Karpas-422 (cell line): ENCODE measurements at places on chromosomes 2 and 18.
A peak's percentile ranks its signal among the peaks of the same experiment; 100 is the strongest.

DNA sequence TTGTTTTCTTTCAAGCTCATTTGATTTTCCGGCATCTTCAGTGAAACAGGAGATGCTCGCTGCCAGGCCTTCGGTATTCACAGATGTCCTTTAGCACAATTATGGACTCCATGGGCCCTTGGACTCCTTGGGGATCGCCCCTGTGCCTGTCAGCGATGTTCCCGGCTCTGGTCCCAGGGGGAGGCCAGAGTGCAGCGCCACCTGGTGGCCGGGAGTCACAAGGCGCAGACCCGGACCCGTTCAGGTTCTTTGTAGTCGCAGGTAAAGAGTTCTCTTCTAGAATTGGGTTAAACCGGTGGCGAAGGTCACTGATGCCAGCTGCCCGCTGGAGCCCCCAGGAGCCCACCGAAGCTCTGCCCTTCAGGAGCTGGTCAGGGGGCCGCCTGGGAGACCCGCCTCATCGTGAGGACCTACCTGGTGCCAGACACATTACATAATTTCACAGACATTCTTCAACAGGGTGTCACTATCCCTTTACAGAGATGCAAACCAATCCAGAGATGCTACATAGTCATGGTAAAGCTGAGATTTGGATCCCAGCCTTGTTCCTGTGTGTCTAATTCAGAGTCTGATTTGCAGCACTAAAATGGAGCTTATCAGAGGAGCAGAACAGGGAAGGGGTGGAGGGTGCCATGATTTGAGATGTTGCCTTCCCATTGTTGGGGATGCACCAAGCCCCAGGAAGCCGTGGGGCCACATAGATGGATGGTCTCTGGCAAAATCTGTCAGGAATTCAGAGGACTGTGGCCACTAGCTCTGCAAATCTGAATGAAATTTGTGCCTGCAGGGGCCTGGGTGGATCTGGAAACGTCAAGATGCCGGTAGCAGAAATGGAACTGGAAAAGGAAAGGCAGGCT is 6.0 kb upstream of the INPP5D start:
- no peak overlapping the region for H3K27ac ChIP-seq
- no peaks in the 10 kb centered on the region for H3K36me3 ChIP-seq
- H3K4me3 ChIP-seq, result peak overlapping the region; percentile 19; the same call in 1 of the 2 replicates

DNA sequence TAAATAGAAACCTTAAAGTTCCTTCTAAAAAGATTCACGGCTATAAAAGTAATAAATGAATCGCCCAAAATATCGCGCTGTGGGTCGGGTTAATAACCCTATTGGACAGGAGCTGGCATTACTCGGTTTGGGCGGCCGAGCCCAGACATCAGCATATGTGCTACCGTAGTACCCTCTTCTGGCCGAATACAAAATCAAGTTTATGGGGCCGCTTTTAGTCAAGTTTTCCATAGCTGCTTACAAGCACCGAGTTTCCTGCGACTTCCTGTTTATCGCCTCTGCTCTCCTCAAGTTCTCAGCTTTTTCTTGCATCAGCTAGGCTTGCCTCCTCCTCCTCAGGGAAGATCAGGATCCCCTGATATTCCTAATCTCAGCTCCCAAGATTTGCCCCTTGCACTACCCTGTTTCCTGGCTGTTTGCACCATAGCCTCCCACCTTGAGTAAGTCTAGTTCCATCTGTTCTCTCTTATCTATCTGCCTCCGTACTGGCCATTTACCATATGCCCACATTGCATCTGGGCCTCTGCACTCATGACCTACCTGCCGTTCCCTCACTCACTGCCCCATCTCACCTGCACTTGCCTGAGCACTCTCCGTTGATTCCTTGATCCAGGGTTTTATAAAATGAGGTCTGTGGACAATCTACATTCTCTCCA is 56.1 kb downstream of the SLC35F5 start:
- peaks cover 9% of the 10 kb centered on the region for H3K4me1 ChIP-seq
- no peaks in the 10 kb centered on the region for H3K27me3 ChIP-seq
- peak overlapping the region; percentile 39 for H3K4me3 ChIP-seq
- peak; percentile 94 for DNase-seq
- no peaks in the 10 kb centered on the region for H3K36me3 ChIP-seq

DNA sequence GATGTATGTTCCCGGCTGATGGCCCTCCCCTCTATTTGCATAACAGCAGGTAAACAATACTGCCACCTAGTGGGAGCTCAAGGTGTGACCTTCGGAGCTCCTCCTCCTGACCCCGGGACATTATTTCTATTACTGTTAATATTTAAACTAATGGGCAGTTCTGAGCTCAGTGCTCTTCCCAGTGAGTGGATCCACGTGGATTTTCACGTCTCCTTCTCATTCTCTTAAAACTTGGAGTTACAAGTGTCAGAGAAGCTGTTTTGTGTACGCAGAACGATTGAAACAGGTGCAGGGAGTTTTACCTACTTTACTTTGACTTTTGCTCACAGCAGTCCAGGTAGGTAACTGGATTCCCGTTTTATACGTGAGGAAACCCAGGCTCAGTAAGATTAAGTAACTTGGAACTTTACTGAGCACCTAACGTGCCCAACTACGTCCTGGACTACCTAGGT is 127.3 kb downstream of the PRKCE start:
- peak overlapping the region; percentile 90; the same call in 1 of the 2 replicates for H3K27ac ChIP-seq
- peaks cover 85% of the 10 kb centered on the region for H3K4me1 ChIP-seq
- DNase-seq, result peak; percentile 87
- no peak overlapping the region for H3K4me3 ChIP-seq
- H3K36me3 ChIP-seq, result 0 out of 2 replicates have a peak, but pooled peaks cover 10% of the 10 kb centered on the region
- no peaks in the 10 kb centered on the region for H3K27me3 ChIP-seq

GRCh38 chr2:84631047-84631446 is 114.7 kb downstream of the DNAH6 start:
- no peak overlapping the region for H3K27ac ChIP-seq
- H3K36me3 ChIP-seq, result no peaks in the 10 kb centered on the region
- H3K4me3 ChIP-seq, result no peak overlapping the region
- no peaks in the 10 kb centered on the region for H3K27me3 ChIP-seq
- DNase-seq, result peak; percentile 75

- H3K4me1 ChIP-seq, result no peaks in the 10 kb centered on the region
- H3K4me3 ChIP-seq, result no peak overlapping the region
- no peak for DNase-seq
These were observed 246.0 kb upstream of the CXCR4 start for GRCh38 chr2:136363900-136364299.

- no peak overlapping the region for H3K27ac ChIP-seq
- no peaks in the 10 kb centered on the region for H3K27me3 ChIP-seq
- H3K4me1 ChIP-seq, result no peaks in the 10 kb centered on the region
- DNase-seq, result no peak
- no peaks in the 10 kb centered on the region for H3K36me3 ChIP-seq
These were observed 211.9 kb downstream of the HRH4 start for GRCh38 chr18:24672165-24672941.

- no peak for DNase-seq
- H3K27me3 ChIP-seq, result no peaks in the 10 kb centered on the region
- H3K36me3 ChIP-seq, result no peaks in the 10 kb centered on the region
- H3K4me3 ChIP-seq, result no peak overlapping the region
These were observed 3.7 kb upstream of the EVX2 start for GRCh38 chr2:176087330-176088047.

DNA sequence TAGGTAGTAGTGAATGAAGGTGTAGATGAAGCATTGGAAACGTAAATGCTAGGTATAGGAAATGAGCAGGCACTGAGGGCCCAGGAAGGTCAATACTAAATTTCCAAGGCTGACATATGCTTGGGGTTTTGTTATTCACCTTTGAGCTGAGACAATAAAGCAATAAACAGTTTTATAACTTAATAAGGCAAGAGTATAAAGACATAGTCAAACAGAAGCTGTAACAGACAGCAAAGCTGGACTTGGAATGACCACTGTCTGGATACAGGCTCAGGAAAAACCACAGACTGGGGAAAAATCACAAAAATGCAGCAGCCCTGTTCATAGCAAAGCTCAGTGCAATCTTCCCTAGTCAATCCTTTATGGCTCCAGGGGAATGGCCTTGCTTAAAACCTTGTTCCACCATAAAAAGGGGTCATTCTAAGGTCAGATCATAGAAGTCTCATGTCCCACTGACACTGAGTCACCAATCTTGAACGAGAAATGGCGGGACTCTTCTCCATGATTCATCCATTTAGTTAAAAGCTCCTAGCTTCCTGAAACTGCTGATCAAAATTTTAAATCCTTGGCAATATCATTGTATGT is 493.3 kb downstream of the CMPK2 start:
- DNase-seq, result no peak
- no peaks in the 10 kb centered on the region for H3K36me3 ChIP-seq
- no peaks in the 10 kb centered on the region for H3K27me3 ChIP-seq
- H3K4me3 ChIP-seq, result no peak overlapping the region

DNA sequence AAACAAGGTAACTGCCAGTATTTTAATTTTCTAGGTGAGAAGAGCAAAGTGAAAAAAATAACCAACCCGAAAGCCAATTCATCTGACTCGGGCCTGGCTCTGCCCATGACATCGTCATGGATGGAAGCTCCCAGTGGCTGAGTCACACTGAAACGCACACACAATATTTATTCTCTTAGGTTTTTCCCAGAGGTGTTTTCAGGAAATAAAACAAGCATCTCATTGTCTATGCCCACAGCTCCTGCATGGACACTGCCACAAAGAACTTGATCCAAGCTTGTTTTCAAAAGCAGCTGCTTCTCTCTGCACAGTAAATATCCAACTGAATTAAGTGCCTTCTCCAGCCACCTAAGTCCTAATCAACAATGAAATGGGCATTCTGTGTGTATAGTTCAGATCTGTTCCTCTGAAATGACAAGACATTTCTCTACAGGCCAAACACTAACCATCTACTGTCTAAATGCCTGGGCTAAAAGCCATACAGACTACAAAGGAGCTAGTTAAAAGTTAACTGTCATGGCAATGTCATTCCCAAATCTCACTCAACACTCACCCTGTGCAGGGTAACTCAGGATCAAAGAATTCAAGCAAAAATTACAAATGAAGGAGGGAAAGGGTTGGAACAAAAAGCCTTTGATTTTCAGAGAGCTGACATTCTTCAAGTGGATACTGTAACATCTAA is 62.9 kb downstream of the RPL31 start:
- H3K36me3 ChIP-seq, result no peaks in the 10 kb centered on the region
- no peak for DNase-seq
- no peaks in the 10 kb centered on the region for H3K27me3 ChIP-seq
- H3K4me1 ChIP-seq, result no peaks in the 10 kb centered on the region
- H3K27ac ChIP-seq, result no peak overlapping the region

GRCh38 chr18:36187193-36187825 is at the start of gene MOCOS:
Gene MOCOS, plus strand, starts transcription at chr18:36187497. Its CDS starts 43 bp downstream, at chr18:36187540.
- no peaks in the 10 kb centered on the region for H3K27me3 ChIP-seq
- no peaks in the 10 kb centered on the region for H3K36me3 ChIP-seq
- H3K4me1 ChIP-seq, result peaks cover 18% of the 10 kb centered on the region
- no peak for DNase-seq

DNA sequence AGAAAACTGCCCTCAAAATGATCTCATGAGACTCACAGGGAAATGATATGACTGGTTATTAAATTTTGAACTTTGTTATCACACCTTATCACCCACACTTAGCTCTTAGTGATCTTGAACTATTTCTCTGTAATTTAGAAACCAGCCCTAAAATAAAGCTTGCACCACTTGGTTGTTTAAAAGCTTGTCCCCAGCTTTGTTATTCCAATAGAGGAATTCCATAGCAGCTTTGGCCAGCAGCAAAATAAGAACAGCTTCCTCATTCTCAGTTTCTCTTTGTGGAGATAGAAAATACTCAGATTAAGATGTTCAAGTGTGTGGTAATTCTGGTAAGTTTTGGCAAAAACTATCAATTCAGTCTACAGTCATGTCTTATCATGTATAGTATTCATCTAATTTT is 54.4 kb upstream of the CCDC68 start:
- H3K4me1 ChIP-seq, result no peaks in the 10 kb centered on the region
- no peaks in the 10 kb centered on the region for H3K27me3 ChIP-seq
- DNase-seq, result no peak
- H3K36me3 ChIP-seq, result no peaks in the 10 kb centered on the region
- H3K27ac ChIP-seq, result no peak overlapping the region

- H3K4me1 ChIP-seq, result no peaks in the 10 kb centered on the region
- DNase-seq, result no peak
- H3K27me3 ChIP-seq, result no peaks in the 10 kb centered on the region
- no peak overlapping the region for H3K4me3 ChIP-seq
These were observed 49.0 kb upstream of the ATIC start for GRCh38 chr2:215262741-215263362.

DNA sequence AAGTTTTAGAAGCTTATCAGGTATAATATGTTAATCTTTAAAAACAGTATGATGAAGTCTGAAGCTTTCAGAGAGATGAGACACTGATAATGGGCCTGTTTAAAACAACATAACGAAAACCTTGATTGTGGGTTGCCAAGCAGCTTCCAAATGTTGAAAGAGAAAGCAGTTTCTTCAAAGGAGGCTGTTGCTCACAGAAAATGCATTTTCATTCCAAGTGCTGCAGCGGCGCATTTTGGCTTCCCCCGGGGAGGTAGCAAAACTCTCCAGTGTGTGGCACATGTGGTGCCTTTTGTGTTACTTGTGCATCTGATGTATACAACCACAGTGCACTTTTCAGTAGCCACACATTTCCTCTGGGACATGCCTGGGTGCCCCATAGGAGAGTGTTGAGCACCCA is 66.1 kb downstream of the TMEFF2 start:
- no peak overlapping the region for H3K27ac ChIP-seq
- no peak overlapping the region for H3K4me3 ChIP-seq
- no peaks in the 10 kb centered on the region for H3K4me1 ChIP-seq

DNA sequence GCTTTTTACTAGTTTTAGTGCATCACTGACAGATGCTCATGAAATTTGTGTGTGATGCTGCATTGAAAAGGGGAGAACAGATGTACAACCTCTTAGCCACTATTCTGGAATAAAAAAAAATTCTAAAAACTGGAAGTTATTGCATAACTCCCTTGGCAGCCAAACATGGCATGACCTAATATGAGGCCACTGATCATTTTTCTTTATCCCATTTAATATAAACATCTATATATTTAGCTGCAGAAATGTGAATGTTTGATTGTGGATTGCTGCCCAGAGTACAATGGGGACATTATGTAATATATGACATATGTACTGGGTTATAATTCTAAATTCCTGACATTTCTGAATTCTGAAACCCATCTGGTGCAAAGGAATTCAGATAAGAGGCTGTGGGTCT is 86.5 kb downstream of the CDCA7 start:
- H3K27me3 ChIP-seq, result no peaks in the 10 kb centered on the region
- H3K4me1 ChIP-seq, result no peaks in the 10 kb centered on the region; the same call in 1 of the 2 replicates
- H3K27ac ChIP-seq, result no peak overlapping the region
- no peak for DNase-seq
- no peak overlapping the region for H3K4me3 ChIP-seq

DNA sequence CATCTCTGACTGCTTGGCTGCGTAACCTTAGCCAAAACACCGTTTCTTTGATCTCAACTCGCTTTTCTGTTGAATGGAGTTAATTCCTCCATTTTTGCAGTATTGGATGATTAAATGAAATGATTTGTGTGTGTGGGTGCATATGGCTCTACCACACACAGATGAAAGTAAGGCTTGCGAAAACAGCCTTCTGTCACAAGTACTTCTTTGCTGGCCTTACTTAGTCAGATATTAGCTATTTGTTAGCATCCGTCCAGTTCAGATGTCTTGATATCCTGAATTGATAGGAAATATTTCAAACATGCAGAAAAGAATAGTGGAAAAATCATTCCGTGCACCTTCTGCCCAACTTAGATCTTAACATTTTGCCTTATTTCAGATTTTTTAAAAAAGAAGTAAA is 21.8 kb downstream of the NCOA1 start:
- H3K27me3 ChIP-seq, result no peaks in the 10 kb centered on the region
- H3K27ac ChIP-seq, result no peak overlapping the region
- no peaks in the 10 kb centered on the region for H3K36me3 ChIP-seq
- no peaks in the 10 kb centered on the region for H3K4me1 ChIP-seq
- H3K4me3 ChIP-seq, result no peak overlapping the region
- DNase-seq, result no peak

GRCh38 chr2:26945991-26946750 is 24.3 kb upstream of the MAPRE3 start:
- no peak overlapping the region for H3K4me3 ChIP-seq
- no peak overlapping the region for H3K27ac ChIP-seq
- H3K4me1 ChIP-seq, result peaks cover 5% of the 10 kb centered on the region
